ENCODE measurements at places on chromosomes 2 and 18.

DNA sequence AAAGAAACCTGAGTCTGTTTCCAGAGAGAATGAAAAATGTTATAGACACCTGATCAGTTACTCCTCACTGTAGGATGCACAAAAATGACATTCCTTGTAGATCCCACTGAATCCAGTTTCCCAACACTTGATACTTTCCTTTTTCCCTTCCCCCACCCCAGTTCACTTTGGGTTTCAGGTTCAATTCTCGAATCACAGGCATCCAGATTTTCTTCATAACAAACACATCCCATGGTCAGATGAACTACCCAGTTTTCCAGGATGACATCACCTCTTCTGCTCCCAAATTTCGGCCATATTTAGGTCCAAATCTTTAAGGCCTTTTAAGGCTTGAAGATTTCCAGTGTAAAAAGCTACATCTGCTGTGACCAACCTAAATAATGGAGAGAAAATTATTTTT, 51.5 kb downstream of the UGP2 start:
- no peak for DNase-seq

GRCh38 chr2:8693157-8693821, 11.4 kb downstream of the ID2 start:
- DNase-seq, result peak; percentile 48

DNA sequence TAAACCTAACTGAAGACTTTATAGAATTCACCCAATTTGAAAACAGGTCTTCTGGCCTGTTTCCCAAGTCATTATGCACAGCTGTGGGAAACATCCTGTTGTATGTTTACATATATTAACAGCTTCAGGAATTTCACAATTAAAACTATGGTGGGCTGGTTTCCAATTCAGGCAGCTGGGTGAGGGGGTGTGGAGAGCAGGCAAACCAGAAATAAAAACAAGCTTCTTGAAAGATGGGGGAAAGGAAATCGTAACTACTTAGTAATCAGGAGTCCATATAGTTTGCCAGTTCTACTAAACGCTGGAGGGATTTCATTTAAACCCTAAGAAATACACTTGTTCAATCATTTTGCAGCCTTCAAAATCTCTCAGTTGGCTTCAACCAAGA, 22.8 kb downstream of the ATP8B1 start:
- DNase-seq, result no peak

DNA sequence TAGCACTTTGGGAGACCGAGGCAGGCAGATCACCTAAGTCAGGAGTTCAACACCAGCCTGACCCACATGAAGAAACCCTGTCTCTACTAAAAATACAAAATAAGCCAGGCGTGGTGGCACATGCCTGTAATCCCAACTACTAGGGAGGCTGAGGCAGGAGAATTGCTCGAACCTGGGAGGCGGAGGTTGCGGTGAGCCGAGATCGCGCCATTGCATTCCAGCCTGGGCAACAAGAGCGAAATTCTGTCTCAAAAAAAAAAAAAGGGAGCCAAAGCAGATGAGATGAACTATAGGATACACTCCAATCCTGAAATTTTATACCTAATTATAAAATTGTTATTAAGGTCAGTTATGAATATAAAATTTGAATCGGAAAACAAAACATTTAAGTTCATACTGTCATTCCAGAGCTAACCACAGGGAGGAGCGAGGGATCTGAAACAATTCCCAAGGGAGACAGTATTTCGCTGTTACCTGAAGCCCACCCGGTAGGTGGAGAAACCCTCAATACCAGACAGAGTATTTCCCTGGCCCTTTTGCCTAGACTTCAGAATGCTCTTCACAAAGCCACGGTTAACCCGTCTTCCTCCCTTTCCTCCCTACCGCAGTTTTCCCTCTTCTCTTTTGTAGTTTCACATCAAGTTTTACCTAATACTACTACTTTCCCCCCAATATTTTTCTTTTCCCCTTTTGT, 1.4 kb downstream of the PPM1G start:
- no peak for DNase-seq

DNA sequence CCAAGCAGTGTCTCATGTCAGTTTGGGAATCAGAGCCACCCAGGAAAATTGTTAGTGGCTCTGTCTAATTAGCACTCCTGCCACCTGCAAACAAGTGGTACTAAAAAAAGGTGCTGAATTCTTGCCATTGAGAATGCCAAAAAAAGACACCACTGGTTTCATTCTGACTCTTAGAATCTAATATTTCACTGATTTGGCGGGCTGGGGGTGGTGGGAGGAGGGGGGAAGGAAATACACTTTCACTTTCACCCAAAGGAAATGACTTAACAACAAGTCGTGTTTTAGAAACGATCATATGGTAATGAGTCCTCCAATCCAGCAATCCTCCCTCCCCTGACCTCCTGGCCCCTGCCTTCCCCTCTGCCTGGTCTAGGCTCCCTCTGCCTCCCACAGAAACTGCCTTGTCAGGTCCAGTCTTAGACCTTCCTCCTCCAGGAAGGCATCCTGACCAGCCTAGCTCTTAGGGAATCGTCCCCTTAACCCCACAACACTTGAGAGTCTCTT, 4.4 kb upstream of the KLHL29 start:
- DNase-seq, result no peak

GRCh38 chr2:88057437-88057844, 1.9 kb upstream of the KRCC1 start:
- DNase-seq, result no peak

GRCh38 chr2:130302164-130302886, 40.4 kb upstream of the IMP4 start:
- no peak for DNase-seq

GRCh38 chr2:55518841-55519165, 715 bp upstream of the CFAP36 start:
- DNase-seq, result no peak

- no peak for DNase-seq
Measured at GRCh38 chr2:133457861-133458260, 110.4 kb downstream of the NCKAP5 start.

DNA sequence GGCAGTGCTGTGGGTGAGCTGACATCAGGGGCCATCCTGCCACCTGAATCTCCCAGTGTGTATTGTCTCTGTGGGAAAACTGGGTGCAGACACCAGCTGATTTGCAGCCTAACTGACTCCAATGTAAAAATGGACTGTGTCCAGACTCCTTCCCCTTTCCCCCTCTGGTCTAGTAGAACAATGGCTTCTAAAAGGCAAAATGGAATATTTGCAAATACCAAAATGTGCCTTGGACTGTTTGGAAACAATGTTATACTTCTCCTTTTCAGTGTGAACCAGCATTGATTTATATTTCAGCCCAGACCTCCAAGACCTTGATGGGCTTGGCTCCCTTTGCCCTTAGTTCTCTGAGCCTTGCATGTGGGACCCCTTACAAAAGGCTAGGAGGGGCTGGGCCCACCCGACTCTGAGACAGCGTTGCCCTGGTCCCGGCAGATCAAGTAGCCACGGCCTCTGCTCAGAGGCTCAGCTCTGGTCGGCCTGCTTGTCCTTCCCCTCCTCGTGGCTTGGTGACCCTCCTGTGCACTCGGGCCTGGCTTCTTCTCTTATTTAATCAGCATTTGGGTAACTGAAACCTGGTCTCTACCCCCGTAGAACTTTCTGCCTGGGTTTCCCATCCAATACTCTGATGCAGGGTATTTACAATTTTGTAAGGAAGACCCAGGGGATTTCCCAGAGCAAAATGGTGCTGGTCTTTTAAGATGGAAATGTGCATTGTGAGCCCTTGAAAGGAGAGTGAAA, 18.0 kb upstream of the ACKR3 start:
- DNase-seq, result no peak

GRCh38 chr2:71122387-71123298, 7.4 kb downstream of the MCEE start:
- DNase-seq, result no peak

DNA sequence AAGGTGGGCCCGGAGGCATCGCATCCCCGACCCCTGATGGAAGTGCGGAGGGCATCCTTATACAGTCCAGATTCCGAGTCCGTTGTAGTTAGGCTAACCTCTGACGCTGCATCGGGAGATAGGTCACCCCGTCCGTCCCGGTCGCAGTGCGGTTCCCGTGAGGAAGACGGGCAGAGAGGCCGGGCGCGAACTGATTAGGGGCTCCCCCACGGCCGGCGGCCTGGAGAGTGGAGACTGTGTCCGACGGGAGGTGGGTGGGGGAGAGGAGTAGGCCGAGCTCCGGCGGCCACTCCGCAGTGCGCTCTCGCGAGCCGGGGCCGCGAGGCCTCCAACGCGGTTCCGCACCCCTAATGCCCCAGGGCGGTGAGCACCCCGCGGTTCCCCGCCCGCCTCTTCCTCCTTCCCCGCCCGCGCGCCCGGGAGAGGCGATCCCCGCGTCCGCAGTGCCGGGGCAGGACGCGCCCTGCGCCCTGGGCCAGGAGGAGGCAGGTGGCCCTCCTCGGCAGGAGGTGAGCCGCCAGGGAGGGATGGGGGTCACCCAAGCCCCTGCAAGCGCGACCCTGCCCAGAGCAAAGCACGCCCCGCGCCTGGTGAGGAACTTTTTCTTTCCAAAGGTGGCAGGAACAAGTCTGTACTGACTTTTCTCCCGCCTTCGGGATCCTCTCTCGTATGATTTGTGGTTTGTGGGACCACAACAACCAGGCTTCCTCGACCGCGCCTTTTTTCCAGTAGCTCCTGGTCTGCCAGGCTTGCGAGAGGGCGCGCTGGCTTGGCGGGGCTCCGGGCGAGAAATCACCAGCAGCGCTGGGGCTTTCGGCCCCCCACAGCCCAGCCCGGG, 1.4 kb upstream of the SP5 start:
- DNase-seq, result peak; percentile 53

GRCh38 chr2:107607054-107607453, 219.6 kb upstream of the RGPD4 start:
- DNase-seq, result no peak
